KG1 (cell line): ENCODE measurements at places on chromosomes 7 and 10.

DNA sequence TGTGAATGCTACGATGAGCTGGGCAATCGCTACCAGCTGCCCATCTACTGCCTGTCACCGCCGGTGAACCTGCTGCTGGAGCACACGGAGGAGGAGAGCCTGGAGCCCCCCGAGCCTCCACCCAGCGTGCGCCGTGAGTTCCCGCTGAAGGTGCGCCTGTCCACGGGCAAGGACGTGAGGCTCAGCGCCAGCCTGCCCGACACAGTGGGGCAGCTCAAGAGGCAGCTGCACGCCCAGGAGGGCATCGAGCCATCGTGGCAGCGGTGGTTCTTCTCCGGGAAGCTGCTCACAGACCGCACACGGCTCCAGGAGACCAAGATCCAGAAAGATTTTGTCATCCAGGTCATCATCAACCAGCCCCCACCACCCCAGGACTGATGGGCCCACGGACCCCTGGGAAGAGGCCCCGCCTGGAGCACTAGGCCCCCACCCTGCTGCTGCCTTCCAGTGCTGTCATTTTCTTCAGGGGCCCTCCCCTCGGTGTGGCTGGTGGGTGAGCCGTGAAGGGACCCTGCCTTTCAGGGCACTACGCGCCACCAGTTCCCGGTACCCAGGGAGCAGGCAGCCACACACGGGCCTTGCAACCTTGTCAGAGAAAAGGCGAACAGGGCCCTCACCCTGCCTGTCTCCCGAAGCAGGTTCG lies 2.3 kb upstream of the ANKRD2 start:
- DNase-seq: no peak

DNA sequence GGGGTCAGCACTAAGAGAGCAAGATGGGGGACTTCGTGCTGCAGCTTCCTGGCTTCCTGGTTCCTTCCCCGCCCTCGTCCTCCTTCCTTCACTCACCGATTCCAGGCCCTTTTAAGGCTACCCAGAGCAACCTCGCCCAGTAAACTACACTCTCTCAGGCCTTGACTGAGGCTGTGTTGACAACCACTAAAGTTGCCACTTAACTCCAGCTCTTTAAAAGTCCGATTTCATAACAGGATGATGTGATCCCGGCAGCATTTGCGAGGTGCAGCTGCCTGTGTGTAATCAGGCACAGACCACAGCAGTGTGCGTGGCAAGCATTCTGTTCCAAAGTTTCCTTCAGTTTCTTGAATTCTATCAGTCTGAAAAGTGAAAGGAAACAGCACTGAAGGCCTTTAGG lies 110.6 kb downstream of the RAB11FIP2 start:
- DNase-seq: no peak

GRCh38 chr7:76262683-76263402 lies 39.6 kb upstream of the HSPB1 start:
- DNase-seq: peak; percentile 51

DNA sequence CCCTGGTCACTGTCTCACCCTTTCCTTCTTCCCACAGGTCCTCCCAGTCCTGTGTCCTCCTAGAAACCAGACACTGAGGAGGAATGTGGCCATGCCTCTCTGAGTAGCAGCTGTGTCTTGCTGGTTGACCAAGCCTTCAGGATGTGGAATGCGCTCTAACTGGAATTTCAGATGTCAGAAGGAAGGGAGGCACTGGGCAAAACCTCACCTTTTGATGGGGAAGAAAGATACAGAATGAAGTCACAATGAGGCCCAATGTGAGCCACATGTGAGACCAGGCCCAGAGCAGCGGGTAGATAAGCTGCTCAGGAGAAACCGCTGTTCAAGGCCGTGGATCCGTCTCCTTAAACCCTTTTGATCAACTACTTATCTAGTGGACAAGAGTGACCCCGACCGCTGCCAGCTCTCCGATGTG lies 54.8 kb upstream of the ECHDC3 start:
- DNase-seq: no peak

DNA sequence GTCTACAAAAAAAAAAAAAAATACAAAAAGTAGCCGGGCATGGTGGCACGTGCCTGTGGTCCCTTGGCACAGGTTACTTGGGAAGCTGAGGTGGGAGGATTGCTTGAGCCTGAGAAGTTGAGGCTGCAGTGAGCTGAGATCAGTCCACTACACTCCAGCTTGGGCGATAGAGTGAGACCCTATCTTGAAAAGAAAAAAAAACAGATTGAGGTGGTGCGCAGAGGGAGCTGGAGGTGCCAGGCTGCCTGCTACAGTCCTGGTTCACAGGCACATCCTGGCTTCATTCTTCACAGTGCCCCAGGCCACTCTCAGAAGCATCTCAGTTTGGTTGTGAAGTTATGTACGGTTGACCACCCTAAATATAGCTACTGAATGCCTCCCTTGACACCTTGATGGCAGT lies 4.8 kb downstream of the MMP21 start:
- no peak for DNase-seq

DNA sequence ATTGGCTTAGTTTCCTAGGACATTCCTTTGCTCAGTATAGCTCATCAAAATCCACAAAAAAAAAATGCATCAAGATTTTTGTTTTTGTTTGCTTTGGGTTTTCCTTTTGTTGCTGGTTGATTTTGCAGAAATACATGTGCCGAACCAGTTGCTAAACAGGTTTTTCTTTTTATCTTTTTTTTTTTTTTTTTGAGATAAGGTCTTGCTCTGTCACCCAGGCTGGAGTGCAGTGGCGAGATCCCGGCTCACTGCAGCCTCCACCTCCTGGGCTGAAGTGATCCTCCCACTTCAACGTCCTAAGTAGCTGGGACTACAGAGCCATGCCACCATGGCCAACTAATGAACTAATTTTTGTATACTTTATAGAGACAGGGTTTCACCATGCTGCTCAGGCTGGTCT lies 8.3 kb downstream of the CSTF2T start:
- DNase-seq: no peak

GRCh38 chr7:5754981-5755599 lies 26.4 kb downstream of the RNF216 start:
- DNase-seq: no peak

DNA sequence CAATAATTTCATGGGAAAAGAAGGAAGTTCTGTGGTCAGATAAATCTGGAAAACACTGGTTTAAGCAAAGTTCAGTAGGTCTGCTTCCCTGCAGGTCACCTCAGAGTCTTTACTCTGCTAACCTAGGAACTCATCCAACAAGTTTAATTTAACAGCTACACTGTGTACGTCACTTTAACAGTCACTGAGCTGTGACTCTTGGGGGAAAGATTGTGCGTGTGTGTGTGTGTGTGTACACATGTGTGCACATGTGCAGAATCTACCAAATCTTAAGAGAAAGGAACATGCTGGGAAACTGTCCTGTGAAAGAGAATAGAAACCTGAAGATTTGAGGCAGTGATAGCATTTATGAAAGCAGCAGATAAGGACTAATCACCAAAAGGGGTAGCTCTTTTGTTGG lies 62.6 kb downstream of the IKZF1 start:
- DNase-seq: no peak

DNA sequence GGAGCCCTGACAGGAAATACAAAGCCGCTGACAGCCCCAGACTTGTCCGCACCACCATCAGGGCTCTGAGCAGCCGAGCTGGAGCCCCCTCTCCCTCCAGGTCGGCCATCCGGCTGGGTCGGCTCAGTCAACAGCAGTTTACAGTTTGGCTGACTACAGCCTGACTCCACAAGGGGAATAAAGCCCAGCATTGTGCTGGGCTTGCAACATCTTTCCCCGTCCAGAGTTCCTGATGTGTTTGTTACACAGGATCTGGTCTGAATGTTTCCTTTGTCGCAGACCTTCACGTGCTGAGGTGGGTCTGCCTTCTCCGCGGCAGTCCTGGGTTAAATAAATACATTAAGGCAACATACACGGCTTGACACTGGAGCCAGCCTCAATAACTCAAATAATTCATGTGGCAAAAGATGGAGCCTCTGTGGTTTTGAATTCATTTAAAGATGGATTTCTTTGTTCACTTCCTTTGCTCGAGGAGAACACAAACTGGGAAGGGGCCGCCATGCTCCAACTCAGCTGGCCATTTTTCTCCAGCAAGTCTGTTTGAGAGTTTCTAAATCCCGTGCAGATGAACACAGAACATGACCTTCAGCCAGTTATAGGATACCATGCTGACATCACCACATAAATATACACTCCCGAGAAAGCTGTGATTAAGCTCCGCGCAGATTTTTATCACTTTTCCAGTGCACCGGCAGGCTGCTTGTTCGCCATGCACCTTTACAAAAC lies 192.1 kb downstream of the WDR11 start:
- no peak for DNase-seq

- DNase-seq: no peak
Observed at GRCh38 chr10:4807761-4808507, 18.1 kb upstream of the AKR1E2 start.

- no peak for DNase-seq
Observed at GRCh38 chr10:106083572-106083971, 1080.9 kb downstream of the SORCS1 start.

- peak; percentile 58 for DNase-seq
Observed at GRCh38 chr7:87474533-87475358, 734 bp downstream of the ABCB4 start.

DNA sequence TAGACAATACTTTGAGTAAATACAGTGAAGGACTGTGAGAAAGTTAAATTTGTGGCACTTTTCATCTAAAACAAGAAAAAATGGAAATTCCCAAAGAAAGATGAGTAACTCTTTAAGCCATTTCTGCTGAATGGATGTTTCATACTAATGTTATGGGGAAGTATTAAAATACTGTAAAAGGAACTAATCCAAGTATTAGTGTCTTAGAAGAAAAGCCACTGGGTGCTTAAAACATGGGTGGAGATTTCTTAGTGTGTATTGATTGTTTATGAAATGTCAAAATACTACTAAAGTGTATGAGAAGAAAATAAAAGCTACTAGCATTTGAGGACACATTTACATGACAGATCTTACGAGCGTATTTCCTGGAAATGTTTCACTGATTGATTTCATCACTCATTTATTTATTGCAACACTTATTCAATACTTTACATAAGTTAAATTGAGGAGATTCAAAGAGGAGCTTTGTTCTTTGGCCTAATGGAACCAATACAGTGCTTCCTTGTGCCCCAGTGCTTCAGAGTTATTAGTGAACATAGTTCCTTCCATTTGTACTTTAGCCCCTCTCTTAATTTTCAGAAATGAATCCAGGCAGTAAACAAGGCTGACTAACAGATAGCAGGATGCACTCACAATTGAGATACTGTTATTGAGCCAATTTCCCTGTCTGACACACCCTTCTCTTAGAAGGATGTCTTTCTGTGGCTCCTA lies 155.5 kb upstream of the AHR start:
- DNase-seq: no peak

- DNase-seq: no peak
Observed at GRCh38 chr10:132607961-132608495, 70.4 kb downstream of the INPP5A start.

DNA sequence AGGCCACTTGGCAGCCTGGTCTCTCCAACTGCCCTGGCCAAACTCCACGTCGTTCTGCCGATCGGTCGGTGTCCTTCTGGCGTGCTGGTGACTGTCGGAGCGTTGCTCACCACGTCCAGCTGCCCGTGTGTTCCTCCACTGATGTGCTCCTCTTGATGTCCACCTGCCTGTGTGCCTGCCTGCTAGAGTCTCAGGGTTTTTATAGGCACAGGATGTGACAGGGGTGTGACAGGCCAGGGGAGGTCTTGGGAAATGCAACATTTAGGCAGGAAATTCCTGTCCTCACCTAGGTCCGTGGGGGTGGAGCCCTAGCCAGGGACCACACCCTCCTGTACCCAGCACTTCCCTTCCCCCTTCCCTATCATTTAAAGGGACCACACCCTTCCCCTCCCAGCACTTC lies 25.2 kb upstream of the CFAP46 start:
- no peak for DNase-seq

DNA sequence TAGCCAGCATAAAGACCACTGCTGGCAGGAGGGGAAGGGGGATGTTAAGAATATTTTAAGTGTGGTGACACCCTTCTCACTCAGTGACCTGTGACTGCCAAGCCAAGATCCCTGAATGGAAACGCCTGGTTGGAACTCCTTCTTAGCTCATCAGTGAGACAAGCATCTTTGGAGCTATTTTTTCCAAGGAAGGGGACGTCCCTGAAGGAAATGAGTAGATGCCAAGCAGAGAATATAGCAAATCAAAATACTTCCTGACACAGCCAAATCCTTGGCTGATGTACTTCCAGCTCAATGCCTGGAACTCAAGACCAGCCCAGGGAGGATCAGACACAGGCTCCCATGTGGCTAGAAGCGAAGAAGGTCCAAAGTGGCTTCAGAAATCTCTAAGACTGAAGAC lies 82.2 kb downstream of the SORBS1 start:
- no peak for DNase-seq

DNA sequence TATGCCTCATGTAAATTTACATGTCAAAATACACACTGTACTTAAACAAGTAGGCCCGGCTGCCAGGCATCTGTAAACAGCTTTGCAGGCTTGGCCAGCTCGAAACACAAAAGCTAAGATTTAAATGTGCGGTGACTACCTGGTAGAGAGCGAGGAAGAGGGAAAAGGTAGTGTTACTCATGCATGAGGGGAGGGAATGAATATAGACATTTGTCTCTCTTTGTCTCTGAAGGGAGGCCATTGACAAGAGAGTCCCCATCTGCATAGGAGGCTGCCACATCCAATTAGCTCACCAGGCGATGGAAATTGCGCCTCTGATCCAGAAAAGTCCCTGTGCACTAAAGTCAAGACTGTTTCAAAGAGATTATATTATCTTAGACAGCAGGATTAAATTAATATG lies 535.8 kb downstream of the PTPRN2 start:
- no peak for DNase-seq

GRCh38 chr10:3395458-3395861 lies 222.9 kb upstream of the PITRM1 start:
- DNase-seq: no peak

DNA sequence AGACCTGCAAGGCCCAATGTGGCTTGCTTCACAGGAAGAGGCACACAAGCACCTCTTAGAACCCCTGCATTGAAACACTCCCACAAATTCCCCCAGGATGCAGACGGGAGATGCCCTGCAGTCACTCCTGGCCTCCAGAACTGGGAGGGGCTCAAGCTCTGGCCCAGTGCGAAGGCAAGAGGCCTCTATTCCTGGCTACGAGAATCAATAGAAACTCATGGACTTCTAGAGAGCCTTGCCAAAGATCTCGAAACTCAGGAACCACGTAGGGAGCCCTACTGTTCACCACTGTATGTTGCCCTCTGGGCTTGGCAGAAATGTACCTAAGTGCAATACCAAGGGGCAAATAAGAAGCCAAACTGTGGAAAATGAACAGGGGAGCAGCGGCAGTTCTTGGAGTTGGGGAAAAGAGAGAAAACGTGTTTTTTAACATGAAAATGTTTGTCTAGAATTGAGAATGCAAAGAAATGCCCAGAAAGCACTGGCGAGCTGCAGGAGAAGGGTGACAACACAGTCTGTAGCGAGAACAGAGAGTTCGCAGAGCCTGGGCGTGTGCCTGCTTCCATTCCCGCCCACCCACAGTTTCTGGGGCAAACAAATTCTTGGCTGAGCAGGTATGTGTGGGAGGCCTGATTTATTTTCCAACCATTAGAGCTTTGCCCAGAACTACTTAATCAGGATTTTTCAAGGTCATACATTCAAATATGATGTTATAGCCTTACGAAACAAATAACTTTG lies 260.5 kb upstream of the KLF14 start:
- DNase-seq: no peak

- no peak for DNase-seq
Observed at GRCh38 chr10:79292891-79293746, 54.1 kb upstream of the PPIF start.

GRCh38 chr7:134602881-134603451 lies 43.7 kb upstream of the BPGM start:
- no peak for DNase-seq

GRCh38 chr7:19932549-19933249 lies 159.3 kb upstream of the TMEM196 start:
- no peak for DNase-seq

GRCh38 chr10:70726909-70727495 lies 54.7 kb downstream of the ADAMTS14 start:
- DNase-seq: no peak

GRCh38 chr10:1679821-1680650 lies 57.3 kb downstream of the ADARB2 start:
- no peak for DNase-seq
